ENCODE measurements at places on chromosomes 1 and 21.

DNA sequence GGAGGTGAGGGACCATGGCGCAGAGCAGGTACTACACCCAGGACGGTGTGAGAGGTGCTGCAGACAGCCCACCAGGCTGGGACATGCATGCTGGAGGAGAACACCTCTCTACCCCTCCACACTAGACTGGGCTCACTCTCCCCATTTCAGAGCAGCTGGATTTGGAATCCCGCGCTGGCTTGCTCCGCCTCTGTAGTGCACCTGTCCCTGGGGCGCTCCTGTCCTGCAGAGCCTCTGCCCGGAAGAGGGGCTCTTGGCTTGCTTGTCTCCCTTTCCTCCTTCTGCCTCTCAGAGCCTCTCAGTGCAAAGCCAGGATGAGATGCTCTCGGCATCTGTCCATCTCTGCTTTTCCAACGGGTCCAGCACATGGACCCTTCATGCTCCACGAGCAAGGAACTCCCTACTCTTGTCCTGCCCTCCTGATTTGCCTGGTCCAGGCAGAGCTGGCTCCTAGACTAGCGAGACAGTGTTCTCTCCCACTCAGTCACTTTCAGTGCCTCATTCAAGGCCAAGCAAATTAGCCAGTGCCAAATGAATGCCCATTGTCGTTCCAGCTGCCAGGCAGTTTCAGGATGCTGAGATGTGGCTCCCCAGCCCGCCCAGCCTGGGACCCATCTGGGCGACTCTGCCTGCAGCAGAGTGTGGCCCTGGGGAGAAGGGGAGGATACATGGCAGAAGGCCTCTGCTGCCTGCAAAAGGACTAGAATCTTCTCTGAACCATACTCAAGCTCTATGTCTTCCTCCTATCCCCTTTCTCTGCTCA lies 33.7 kb downstream of the CDCA8 start:
- no peak for DNase-seq

- no peak for DNase-seq
These were observed 5.1 kb downstream of the LDLRAD1 start for GRCh38 chr1:54012863-54013262.

DNA sequence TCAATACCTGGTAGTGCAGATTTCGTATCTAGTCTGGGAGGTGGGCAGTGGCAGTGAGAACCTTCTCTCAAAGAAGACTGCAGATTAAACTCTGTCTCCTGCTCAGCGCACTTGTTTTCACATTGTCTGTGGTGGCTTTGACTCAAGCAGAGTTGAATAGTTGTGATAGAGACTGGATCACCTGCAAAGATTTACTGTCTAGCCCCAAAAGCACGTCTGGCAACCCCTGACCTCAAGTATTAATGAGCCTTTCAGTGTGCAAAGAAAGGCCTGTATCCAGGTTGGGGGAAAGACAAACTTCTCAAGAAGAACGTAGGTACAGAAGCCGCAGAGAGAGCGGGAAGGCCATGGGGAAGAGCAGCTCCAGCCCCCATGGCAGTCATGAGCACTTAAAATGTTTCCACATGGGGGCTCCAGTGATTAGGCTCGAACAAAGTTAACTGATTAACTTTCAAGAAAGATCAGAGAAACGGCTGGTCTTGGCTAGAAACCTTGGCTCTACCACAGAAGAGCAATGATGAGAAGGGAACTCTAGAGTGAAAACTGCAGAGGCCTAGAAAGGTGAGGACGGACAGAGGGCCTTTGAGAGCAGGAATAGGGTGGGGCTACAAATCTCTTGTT lies 15.2 kb downstream of the HENMT1 start:
- no peak for DNase-seq

DNA sequence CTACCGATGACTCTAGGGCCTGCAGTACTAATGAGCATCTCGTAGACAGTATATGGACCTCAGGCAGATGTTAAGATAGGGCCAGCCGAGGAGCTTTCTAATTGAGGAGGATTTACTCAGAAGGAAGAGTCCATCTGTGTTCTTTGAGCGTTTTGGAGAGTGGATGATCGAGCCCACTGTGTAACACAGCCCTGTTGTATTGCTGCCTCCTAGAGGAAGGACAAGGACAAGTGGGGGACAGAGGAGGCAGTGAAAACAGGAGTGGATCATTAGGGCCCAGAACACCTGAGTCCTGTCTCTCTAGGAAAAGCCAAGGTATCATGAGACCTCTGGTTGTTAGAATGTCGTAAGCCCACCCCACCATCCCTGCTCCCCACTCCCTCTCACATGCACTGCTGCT lies 62.9 kb downstream of the TBX19 start:
- DNase-seq: no peak

GRCh38 chr1:182406012-182406411 lies 5.5 kb upstream of the TEDDM1 start:
- no peak for DNase-seq

GRCh38 chr1:37002898-37003297 lies 31.4 kb downstream of the GRIK3 start:
- DNase-seq: no peak

- DNase-seq: no peak
These were observed 20.5 kb upstream of the COP1 start for GRCh38 chr1:176227579-176227978.

GRCh38 chr1:161214369-161214768 lies 726 bp upstream of the FCER1G start:
- DNase-seq: no peak

GRCh38 chr1:26696654-26697430 lies 1.0 kb downstream of the ARID1A start:
- DNase-seq: no peak

DNA sequence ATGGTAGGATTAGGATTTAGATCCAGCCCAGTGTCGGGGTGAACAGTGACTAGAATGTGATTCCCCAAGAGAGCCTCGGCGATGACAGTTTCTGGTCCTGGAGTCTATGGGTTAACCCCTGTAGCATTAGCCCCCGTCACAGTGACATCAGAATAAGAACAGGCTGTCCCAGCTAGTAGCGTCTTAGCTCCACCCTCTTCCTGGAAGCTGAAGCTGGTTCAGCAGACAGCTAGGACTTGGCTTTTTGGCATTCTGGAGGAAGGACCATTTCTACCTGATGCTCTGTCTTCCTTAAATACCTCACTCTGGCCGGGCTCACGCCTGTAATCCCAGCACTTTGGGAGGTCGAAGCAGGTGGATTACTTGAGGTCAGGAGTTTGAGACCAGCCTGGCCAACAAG lies 5.0 kb downstream of the NDUFS2 start:
- no peak for DNase-seq

- no peak for DNase-seq
These were observed 321.7 kb upstream of the USP25 start for GRCh38 chr21:15408089-15408488.

DNA sequence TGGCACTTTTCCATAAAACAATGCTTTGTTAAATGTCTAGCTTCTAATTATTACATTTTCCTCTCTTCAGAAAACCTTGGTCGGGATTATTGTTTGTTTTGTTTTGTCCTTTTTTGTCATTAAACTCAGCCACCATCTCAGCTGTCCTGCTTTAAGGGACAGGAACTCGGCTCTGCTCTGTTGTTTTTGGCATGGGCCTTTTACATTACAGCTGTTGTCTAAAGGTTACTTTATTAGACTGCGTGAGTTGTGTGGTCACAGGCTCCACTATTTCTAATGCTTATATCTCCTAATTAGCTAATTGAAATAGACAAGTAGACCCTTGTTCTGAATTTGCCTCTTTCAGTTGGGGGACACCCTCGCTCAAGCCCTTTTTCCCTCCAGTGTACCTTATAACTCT lies 1.6 kb downstream of the PALMD start:
- no peak for DNase-seq

DNA sequence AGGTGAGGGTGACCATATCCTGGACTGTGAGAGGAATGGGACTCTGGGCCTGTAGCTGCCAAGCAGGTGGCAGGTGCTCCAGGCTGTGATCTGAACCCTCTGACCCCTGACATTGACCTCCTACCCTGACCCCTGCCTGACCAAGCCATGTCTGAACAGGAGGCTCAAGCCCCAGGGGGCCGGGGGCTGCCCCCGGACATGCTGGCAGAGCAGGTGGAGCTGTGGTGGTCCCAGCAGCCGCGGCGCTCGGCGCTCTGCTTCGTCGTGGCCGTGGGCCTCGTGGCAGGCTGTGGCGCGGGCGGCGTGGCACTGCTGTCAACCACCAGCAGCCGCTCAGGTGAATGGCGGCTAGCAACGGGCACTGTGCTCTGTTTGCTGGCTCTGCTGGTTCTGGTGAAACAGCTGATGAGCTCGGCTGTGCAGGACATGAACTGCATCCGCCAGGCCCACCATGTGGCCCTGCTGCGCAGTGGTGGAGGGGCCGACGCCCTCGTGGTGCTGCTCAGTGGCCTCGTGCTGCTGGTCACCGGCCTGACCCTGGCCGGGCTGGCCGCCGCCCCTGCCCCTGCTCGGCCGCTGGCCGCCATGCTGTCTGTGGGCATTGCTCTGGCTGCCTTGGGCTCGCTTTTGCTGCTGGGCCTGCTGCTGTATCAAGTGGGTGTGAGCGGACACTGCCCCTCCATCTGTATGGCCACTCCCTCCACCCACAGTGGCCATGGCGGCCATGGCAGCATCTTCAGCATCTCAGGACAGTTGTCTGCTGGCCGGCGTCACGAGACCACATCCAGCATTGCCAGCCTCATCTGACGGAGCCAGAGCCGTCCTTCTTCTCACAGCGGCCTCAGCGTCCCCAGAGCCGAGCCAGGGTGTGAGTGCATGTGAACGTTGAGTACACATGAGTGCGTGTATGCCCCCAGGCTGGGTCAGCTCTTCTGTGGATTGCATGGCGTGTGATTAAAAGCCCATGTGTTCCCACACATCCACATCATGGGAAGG lies 3.1 kb downstream of the TMEM125 start:
- no peak for DNase-seq

DNA sequence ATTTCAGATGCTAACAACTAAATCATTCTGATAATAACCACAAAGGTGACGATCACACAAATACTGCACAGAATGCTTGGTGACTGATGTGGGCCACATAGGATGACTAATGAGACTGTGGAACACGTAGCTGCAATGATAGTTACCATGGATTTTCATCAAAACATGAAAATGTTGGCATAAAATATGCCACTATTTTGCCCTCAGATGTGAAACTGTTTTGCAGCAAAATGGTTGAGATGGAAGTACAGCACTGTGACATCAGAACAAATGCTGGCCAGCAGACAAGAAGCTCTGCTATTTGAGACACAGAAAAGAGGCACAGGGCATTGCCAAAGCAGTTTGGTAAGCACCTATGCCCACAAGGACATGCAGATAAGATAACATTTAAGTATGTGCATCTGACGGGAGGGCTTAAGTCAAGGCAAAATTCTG lies 83.8 kb downstream of the NIBAN1 start:
- no peak for DNase-seq

DNA sequence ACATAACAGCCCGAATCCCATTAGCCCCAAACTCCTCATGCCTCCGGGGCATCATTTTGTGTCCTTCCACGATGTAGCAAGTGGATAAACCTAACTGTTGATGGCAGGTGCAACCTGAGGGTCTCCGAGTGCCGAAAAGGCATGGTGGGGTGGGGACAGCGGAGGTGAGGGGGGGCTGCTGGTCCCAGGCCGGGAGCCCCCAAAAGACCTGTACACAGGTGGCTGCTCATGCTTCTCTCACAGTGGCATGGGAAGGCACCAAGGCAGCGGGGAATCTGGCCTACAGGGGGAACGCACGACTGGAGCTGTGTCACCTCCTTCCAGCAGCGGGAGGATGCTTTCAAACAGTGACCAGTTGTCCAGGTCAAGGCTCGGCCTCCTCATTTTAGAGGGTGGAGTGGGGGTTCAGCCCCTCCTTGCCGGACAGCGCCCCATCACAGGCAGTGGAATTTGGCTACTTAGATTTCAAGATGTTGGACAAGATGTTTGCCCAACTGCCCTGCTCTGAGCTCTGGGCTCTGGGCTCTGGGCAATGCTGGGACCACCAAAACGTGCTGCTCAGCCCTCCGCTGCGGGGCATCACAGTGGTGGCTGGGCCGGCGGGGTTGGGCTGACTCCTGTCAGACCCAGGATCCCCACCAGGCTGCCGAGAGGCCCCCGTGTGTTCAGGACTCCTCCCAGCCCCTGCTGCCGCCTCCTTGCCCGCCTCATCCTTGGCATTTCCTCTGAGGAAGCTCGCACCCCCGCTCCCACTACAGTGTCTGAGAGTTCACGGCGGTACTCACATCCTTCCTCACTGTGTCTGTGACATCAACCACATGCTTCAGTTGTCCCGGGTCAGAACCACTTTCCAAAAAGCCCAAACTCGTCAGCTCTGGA lies 7.6 kb downstream of the DNMT3L start:
- DNase-seq: no peak

GRCh38 chr1:3543076-3544039 lies 68.0 kb downstream of the MEGF6 start:
- DNase-seq: peak; percentile 10

- no peak for DNase-seq
These were observed 101.5 kb upstream of the TLR5 start for GRCh38 chr1:223244366-223245103.

DNA sequence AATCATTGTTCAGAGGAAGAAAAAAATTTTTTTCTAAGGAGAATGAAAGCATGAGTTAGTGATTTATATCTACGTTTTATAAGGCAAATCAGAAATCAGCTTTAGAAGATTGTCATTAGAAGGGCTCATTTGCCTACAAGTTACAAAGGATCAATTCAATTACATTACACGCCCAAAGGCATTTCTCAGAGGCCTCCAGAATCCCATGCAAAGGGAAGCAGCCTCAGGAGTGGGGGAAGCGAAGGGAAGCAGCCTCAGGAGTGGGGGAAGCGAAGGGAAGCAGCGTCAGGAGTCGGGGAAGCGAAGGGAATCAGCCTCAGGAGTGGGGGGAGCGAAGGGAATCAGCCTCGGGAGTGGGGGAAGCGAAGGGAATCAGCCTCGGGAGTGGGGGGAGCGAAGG lies 206.2 kb downstream of the GREM2 start:
- no peak for DNase-seq

DNA sequence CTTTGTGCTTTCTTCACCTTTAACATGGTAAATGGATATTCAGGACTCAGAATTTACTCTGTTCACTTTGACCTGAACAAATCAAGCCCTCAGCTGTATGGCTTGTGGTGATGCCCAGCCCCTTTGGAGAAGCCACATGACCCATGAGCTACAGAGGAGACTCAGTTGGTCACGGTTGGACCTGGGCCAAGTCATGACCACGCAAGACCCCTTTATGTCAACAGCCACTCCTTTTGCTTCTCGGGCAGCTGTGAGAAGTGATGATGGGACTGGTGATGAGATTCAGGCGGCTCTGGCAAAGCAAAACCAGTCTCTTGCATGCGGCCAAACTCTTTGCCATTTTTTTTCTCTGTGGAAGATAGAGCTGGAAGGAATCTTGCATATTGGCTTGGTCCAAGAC lies 96.5 kb upstream of the AJAP1 start:
- no peak for DNase-seq

GRCh38 chr1:240455228-240455821 lies 156.6 kb downstream of the GREM2 start:
- no peak for DNase-seq

GRCh38 chr1:84165601-84166000 lies 21.5 kb downstream of the PRKACB start:
- DNase-seq: no peak

DNA sequence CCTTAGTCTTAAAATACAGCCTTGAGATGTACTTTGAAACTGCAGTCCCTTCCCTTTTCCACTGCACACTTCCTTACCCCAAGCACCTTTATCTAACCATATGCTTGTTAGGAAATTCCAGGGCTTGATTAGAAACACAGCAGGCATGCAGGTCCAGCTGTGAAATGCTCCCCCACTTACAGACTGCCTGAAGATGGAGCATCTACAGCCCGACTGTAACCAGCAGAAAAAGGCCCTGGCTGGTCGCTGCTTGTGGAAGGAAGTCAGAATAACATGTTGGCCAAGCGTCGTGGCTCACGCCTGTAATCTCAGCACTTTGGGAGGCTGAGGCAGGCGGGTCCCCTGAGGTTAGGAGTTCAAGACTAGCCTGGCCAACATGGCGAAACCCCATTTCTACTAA lies 37.2 kb downstream of the VN1R5 start:
- no peak for DNase-seq

- DNase-seq: no peak
These were observed 17.4 kb downstream of the TMCC2 start for GRCh38 chr1:205245096-205245495.

Data from kidney epithelial cell (primary cell).